ENCODE measurements at places on chromosomes 7 and 10. TPM values are rescaled to one million over a fixed set of nuclear protein-coding genes. Genes with fewer than 3 reads are reported as not detected.

DNA sequence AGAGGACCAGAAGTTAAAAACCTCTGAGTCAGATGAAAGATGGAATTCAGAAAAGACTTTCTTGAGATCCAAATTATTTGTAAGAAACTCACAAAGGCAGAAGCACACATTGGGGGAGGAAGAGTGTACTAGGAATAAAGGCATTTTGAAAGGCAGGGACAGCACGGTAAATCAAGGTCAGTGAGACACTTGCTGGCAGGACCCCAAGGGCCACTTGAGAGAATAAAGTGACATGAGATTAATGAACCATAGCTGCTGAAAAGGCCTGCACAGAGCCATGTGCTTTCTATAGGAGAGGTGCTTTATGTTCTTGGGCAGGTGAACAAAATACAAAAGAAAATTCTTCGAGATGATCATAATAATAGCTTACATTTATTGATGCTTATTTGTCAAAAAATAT lies 929.9 kb upstream of the MBL2 start:
- no peak for DNase-seq

- DNase-seq, result no peak
Observed at GRCh38 chr10:21700474-21700873, 166.4 kb downstream of the MLLT10 start.

GALNT17 gene
- total RNA-seq, result 61.1 TPM

SNX10 gene
- total RNA-seq, result 13.3 TPM

ZMIZ2 gene
- 99.1 TPM for total RNA-seq

EGFR gene
- 5.9 TPM for total RNA-seq

OR2A42 gene
- total RNA-seq, result 0.37 TPM

AMZ1 gene
- 1.4 TPM for total RNA-seq

CRTAC1 gene
- 1.1 TPM for total RNA-seq

PIP gene
- total RNA-seq, result not detected
